ENCODE measurements at places on chromosomes 4 and X.

GRCh38 chrX:1767026-1767425 lies 152.2 kb downstream of the ASMT start:
- DNase-seq = no peak

- DNase-seq = peak; percentile 87
Measured at GRCh38 chrX:46444011-46444410, 101.2 kb downstream of the ZNF674 start.

- DNase-seq = no peak
Measured at GRCh38 chrX:12984603-12985319, 9.9 kb downstream of the TMSB4X start.

DNA sequence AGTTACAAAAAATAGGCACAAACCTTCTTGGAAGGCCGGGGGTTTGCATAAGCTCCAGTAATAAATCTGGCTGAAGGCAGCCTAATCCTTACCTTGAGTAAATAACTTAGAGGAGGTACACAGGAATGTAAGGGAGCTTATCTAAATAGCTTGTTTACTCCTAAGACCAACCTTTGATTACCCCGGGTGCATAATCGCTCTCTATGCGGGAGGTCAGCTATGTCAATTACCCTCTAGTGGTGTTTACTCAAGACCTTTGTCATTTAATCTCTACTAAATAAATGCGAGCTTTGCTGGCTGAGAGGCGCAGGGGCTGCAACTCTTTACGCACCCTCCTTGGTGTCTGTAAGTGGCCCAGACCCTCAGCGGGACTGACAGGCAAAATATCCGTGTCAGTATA lies 50.2 kb upstream of the MAP9 start:
- DNase-seq = no peak

DNA sequence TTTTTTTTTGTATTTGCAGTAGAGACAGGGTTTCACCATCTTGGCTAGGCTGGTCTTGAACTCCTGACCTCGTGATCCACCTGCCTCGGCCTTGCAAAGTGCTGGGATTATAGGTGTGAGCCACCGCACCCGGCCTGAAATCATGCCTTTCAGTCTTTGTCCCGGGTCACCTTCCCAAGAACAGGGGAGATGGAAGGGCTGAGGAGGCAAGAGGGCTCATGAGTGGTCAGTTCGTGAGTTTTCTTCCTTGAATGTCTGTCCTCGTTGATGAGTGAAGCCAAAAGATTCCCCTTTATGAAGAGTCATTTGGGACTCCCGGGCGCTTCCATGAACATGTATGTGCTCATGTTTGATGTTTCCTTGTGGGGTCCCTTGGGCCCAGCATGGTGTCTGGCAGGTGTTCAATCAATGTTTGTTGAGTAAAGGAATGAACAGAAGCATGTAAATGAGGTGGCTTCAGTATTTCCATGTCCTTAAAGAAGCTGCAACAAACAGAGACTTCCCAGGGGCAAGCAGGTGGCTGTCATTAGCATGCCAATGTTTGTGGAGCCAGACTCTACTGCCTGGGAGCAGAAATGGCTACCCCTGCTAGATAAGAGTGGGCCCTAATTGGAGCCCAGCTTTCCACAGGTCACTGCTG lies 3.4 kb upstream of the SEPTIN6 start:
- DNase-seq = no peak

DNA sequence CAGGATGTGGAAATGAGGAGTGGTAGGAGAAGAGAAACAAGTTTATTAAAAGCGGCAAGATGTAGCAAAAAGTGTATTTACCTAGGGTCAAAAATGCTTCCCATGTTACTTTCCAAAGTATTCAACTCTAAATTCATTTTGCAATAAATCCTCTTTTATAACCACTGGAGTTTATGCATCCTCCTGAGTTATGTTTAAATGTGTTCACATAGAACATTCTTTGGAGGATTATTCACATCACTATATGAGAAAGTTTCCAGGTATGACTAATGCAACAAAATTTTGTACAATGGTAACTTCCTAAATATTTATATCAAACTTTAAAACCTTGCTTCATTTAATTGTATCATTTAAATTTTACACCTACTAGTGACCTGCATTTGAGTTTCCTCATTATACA lies 870.6 kb upstream of the SLIT2 start:
- DNase-seq = no peak

GRCh38 chr4:14379183-14379582 lies 623.1 kb upstream of the CPEB2 start:
- DNase-seq = no peak

DNA sequence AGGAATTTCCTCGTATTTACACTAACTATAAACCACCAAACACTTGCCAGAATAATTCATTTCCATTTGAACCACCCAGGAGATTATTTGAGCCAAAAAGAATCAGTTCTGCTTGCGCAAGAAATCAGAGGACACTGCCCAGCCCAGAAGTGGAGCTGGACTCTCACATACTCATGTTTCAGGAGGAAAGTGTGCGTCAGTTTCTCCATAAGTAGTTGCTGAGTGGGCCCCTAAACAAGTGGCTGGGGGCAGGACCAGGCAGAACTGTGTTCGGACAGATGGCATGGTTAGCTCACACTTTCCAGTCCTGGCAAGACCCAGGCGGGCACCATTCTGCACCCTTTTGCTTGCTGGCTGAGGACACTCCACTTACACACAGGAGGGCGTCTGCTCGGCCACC lies 38.8 kb downstream of the BTC start:
- no peak for DNase-seq

GRCh38 chrX:14194711-14195110 lies 165.0 kb upstream of the GEMIN8 start:
- DNase-seq = no peak

DNA sequence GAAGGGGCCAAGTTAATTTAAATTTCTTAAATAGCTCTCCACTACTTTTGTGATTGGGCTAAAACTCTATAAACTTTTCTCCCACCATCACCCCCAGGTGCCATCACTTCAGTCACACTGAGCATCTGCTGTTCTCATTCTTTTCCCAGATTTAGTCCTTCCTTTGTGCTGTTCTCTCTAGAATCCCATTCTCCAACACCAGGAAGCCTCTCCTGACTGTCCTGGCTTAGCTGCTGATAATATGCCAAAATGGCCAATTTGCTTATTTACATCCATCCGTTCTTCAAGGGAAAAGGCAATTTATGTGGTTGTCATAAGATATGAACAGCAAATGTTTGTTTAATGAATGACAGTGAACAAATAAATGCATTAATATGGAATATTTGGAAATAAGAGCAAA lies 44.1 kb downstream of the FGFBP1 start:
- DNase-seq = no peak

- no peak for DNase-seq
Measured at GRCh38 chr4:74919783-74920182, 13.1 kb upstream of the PARM1 start.

GRCh38 chrX:103417933-103418332 lies 41.6 kb downstream of the BEX3 start:
- DNase-seq = no peak

- no peak for DNase-seq
Measured at GRCh38 chr4:53489279-53489889, 101.9 kb downstream of the LNX1 start.

GRCh38 chr4:171235521-171235920 lies 577.7 kb upstream of the GALNTL6 start:
- no peak for DNase-seq

All from kidney epithelial cell (primary cell).